Activated CD8-positive, alpha-beta T cell treated with anti-CD3 and anti-CD28 coated beads, Interleukin-2, amount 10 ng/mL, durations not matched to agents 7 days and 5 days (primary cell): ENCODE measurements at places on chromosomes 3 and 15. TPM values are rescaled to one million over a fixed set of nuclear protein-coding genes. Genes with fewer than 3 reads are reported as not detected.

Gene LRRIQ4
- 0.16 TPM for total RNA-seq

Gene RTP3
- total RNA-seq, result not detected

Gene CLDN16
- total RNA-seq, result not detected

Gene ZFAND6
- total RNA-seq, result 53.1 TPM

Gene PLCH1
- total RNA-seq, result 2.0 TPM

Gene SOX14
- total RNA-seq, result not detected

Gene PAQR9
- not detected for total RNA-seq

Gene EPHA3
- total RNA-seq, result 0.08 TPM

Gene TRIM42
- total RNA-seq, result not detected

Gene STAC
- not detected for total RNA-seq

Gene KIF15
- total RNA-seq, result 62.2 TPM

Gene VWA5B2
- not detected for total RNA-seq

Gene KY
- not detected for total RNA-seq
